ENCODE measurements at places on chromosomes 11 and 22.

DNA sequence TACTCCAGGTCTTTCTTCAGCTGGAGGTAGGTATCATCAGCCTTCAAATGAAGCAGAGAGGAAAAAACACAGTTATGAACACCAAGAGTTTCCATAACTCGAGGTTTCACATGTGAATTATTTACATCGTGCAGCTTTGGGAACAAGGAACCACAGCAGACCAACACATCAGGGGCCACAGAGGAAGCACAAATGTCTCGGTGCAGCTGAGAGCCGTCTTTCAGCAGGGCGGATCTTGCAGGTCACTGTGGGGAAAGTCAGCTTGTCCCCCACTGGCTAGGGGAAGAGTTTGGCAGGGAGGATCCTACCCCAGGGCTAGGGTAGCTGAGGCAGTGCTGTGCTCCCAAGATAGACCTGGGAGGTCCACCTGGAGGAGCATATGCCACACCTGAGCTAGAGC is 74.7 kb downstream of the C11orf58 start:
- no peak for DNase-seq

GRCh38 chr22:48496987-48497650 is 1330.6 kb downstream of the BRD1 start:
- no peak for DNase-seq

- DNase-seq, result no peak
These were observed 20.1 kb downstream of the SERPIND1 start for GRCh38 chr22:20793748-20794649.

- no peak for DNase-seq
These were observed 296.9 kb upstream of the SORL1-AS1 start for GRCh38 chr11:121749691-121750090.

DNA sequence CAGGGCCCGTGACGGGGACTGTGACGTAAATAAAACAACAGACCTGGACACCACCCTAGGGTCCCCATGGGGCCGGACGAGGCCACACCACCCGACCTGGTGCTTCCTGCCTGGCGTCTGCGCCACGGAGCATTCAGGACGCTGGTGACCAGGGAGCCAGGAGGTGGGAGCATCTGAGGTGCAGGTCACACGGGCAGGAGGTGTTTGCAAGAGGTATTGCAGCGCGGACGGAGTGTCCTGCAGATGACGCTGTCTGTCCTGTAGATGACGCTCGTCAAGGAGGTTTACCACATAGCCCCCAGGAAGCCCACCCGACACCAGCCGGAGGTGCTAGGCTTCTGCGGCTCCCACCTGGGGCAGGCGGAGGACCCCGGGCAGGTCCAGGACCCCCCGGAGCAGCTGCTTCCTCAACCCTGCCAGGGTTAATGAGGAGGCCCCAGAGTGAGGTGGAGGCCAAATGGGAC is 986 bp upstream of the MUC5B start:
- DNase-seq, result no peak

GRCh38 chr11:75893251-75893650 is 78.2 kb downstream of the UVRAG start:
- DNase-seq, result no peak

All from vagina (tissue), 2 donors.